Stimulated activated CD4-positive, alpha-beta T cell treated with anti-CD3 and anti-CD28 coated beads, Interleukin-15, amount 100 ng/mL, for 48 hours (primary cell): ENCODE measurements at places on chromosomes 12 and 14.

GRCh38 chr12:108928695-108929094 is 48.8 kb downstream of the DAO start:
- no peak for DNase-seq

- no peak for DNase-seq
Observed at GRCh38 chr14:92519246-92520101, 5.9 kb downstream of the RIN3 start.

DNA sequence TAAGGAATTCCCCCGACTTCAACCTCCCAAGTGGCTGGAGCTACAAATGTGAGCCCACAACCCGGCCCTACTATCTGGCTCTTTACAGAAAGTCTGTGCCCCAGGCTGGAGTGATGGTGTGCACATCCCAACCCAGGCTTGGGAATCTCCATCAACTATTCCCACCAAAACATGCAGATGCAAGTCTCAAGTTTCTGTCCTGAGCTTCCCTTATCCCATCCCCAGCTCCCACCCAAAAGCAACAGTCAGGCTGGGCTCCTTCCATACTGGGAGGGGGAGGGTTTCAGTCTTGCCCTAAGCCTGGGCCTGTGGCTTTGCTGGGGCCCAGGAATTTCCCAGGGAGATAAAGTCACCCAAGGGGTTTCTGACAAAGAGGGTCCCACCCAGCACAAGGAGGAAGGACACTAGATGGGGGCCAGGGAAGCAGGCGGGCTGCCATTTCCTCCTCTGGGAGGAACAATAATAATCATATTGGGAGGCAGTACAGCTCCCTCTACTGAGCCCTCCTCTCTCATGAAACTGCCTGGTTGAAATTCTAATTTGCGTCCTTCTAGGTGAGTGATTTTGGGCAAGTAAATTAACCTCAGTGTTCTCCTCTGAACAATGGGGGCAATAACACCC is 8.0 kb downstream of the SLC8B1 start:
- no peak for DNase-seq

DNA sequence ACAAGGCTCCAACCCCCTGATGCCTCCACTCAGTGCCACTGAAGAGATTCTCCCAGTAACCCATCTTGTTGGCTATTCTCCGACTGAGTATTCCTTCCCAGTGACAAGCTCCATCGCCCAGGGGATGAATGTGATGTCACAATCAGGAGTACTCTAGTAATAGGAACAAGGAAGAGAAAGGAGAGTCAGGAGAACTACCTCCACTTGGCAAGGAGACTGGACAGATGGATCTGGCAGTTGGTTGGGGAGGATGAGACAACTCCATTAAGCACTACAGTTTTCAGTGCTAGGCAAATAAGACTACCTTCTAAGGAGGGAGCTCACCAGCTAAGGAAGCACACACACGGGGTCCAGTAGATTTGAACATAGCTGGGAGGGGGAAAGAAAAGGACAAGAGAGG is 5.3 kb downstream of the RNF41 start:
- no peak for DNase-seq

DNA sequence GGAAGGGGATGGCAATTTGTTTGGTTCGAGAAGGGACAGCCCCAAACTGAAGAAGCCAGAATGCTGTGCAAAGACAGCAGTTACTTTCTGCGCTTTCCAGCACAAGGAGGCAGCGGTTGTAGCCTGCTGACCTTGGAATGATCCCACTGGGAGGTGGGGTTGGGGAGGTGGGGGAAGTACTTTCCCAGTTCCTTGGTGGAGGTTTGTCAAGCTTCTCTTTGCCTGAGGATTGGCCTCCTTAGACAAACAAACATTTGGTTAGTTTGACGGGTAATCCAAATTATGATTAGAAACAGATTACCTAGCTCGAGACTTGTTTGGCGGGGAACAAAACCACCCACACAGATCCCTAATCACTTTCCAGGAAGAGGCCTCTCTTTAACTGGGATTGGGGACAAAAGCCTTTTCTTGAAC is 79.1 kb upstream of the EGLN3 start:
- no peak for DNase-seq

- no peak for DNase-seq
Observed at GRCh38 chr14:64844272-64844671, 35.4 kb downstream of the SPTB start.

DNA sequence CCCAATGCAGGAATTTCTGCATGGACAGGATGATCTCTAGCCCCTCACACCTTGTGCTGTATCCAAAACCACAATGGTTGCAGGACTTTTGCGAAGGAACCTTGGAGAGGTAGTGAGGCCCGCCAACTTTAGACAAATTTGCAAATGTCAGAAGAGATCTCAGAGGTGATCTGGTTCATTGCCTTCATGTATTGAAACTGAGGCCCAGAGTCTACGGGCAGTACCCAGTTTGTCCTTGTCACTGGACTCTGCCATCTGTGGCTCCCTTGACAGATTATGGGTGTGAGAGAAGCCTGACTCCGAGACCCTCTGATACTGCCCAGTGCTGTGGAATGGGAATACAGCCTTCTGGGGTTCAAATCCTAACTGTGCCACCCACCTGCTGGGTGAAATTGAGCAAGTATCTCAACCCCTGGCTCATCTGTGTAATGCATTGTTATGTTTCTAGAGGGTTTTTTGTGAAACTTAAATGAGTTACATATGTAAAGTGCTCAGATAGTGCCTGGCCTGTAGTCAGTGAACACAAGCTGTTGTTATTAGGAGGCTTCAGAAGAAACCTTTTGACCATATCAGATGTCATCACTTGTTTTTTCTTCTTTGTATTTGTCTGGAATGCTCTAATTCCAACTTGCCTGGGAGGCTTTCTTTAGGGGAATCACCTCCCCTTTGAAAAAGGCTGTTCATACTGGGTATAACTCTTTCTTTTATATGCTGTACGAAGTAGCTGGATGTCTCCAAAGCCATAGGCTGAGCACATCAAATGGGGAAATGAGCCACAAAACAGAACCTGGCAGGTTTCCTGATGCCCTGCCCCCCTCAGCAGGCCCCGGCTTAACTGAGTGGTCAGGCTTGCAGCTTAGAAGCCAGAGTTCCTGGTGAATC is 71.4 kb upstream of the SRSF5 start:
- DNase-seq: no peak

DNA sequence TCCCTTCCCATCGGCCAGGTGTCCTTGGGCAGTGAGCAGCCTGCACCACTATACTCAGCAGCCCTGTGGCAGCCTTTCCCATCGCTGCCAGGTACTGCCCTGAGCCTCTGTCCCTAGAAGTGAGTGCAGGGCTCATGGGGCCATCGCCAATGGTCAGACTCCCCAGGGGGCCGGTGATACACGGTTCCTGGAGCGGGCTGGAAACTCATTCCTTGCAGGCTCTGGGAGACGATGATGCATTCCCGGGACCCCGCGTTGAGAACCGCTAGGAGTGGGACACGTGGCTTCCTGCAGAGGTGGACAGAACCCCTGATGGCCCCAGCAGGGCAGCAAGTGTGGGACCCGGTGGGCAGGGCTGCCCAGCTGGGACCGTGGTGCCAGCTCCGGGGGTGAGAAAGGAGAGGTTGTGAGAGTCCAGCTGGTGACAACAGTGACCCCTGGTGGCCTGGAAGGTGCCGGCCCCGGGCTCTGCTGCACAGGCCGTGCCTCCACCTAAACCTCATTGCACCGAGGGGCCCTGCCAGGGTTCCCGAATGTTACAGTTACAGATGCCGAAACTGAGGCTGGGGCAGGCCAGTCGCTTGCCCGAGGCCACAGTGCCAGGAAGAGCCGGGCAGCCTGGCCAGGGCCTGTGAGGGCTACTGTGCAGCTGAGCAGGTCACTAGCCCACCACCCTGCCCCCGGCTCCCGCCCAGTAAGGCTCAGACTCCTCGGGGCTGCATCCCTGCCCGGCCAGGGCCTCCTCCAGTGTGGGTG is 33.8 kb downstream of the FBRSL1 start:
- peak; percentile 30 for DNase-seq

- no peak for DNase-seq
Observed at GRCh38 chr12:3452348-3452747, 38.7 kb upstream of the PRMT8 start.
